ENCODE measurements at places on chromosomes 12 and 14.

DNA sequence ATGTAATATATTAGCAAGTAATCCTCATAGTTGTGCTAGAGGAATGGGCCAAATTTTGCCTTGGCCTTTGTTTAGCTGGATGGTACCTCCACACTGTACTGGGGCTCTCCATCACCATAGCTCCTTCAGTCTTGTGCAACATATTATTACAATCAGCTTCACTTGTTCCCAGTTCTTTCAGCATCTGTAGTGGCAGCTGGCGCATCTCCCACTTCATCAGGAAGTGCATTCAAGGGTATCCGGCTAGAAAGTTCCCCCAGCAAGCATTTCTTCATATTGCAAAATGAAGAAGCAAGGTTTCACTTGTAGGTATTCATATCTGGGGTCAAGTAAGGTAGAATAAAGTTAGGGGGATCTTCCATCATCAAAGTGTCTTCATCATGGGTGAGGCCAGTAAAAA is 123.7 kb downstream of the IGF1 start:
- no peak for DNase-seq

DNA sequence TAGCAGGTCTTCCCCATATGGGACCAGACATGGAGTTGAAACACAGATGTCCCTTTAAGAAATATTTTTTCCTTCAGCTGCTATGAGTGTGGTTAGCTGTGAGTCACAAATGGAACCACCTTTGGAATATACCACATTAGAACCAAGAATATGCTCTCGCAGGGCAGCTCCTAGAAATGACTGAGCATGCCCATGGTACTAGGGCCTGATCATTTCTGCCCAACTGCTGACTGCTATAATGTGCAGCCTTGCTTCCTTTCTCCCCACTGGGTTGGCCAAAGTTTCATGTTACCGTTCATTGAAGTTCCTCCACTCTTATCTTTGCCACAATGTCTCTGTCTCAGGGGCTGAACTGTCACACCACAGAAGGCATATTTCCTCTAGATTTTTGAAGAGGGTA is 1074.6 kb downstream of the FLRT2 start:
- no peak for DNase-seq

GRCh38 chr12:6613015-6613775 is 6.0 kb upstream of the CHD4 start:
- DNase-seq = no peak

DNA sequence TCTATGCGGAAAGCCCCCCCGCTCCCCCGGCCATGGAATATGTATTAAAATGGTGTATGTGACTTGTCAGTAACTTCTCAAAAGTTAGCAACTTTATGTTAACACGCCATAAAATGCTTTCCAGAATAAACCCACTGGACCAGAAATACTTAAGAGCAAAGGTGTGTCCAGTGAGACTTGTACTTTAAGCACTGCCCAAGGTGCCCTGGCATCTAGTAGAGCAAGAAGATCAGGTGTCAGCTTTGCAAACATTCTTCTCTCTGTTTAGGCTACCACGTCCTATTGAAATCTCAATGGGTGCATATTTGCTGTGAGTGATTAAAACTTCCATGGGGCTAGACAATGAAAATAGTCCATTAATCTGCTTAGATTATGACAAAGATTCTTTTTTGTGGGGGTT is 201.2 kb downstream of the ESR2 start:
- DNase-seq = no peak

GRCh38 chr14:35661875-35662274 is 127.9 kb downstream of the INSM2 start:
- no peak for DNase-seq

DNA sequence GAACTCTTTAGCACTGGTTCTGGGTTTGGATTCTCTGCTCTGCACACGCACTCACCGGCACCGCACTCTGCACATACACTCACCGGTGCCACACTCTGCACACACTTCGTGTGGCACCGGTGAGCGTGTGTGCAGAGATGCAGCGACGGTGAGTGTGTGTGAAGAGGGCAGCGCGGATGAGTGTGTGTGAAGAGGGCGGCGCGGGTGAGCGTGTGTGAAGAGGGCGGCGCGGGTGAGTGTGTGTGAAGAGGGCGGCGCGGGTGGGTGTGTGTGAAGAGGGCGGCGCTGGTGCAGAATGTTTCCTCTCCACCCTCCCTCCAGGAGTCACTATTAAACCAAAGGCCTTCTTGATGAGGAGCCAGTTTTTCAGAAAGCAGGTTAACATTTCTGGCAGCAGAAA is 49.2 kb upstream of the MMP17 start:
- no peak for DNase-seq

- no peak for DNase-seq
These were observed 434.7 kb downstream of the APAF1 start for GRCh38 chr12:99079811-99080210.

DNA sequence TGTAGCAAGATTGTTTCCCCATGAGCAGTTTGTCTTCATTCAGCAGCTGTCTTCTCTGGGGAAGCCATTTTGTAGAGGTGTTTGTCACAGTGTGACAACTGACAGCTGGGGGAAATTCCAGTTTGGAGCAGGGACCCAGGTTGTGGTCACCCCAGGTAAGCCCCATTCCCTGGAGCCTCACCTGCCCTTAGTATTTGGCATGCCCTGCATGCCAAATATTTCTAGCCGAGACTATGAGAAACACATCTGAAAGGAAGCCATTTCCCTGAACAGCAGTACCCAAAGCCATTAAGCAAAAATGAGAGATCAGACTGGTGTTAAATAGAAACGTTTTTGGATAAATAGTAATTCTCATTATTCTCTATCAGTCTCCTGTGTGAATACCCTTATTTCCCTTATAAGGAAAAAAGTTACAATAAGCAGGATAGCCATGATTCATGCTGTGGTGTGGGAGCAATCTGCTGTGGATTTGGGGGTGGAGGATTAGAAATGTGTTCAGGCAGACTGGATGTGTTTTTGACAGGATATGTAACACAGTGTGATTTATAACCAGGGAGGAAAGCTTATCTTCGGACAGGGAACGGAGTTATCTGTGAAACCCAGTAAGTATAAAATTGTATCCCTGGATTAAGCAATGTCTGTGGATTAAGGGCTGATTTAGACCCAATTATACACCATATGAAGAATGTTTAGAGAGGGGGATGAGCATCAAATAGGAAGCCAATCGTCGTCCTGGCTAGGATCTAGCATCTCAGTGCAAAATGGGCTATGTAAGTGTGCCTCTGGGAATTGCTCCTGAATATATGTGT is 68.9 kb downstream of the DAD1 start:
- DNase-seq = no peak

- no peak for DNase-seq
These were observed 54.6 kb upstream of the CLEC14A start for GRCh38 chr14:38310420-38310995.

GRCh38 chr14:78363008-78363407 is 192.8 kb downstream of the NRXN3 start:
- DNase-seq = no peak

- no peak for DNase-seq
These were observed 165.8 kb downstream of the CALM1 start for GRCh38 chr14:90562652-90563051.

DNA sequence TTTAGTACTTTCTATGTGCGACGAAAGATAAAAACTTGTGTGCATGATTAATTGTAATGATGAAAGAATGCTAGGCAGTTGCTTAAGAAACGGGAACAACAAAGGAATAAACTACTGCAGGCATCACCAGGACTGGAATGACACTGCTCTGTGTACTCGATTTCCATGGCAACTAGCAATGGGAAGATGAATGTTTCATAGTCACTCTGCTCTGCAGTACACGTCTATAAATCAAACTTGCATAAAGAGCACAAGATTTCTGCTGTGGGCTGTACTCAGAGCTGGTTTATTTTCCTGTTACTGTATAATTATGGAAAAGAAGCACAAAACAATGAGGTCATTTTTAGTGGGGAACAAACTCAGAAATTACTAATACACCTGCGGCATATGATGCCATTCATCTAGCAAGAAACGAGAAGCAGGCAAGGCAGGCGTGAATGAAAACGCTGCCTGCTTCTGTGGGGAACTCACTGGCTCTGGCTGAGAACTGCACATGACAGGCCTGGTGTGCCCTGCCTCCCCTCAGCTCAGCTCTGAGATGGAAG is 41.8 kb downstream of the EFCAB11 start:
- no peak for DNase-seq

- no peak for DNase-seq
These were observed 19.6 kb downstream of the CLMN start for GRCh38 chr14:95300002-95300696.

DNA sequence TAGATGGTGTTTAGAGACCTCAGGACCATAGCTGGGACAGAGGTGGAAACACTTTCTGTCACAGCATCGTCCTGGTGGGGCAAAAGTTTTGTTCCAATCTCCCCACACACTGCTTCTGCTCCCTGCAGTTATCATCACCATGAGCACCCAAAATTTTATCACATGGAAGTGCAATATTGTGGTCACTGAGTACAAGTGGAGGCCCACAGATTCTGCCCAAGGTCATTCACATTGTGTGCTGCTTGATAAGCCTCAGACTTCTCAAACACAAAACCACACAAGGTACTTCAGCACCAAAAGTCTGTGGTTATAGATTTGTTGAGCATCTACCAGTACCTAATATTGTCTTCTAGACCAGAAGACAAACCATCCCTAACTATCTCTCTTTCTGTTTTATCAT is 554 bp upstream of the KRT77 start:
- DNase-seq = no peak

GRCh38 chr12:10673659-10674384 is at the start of gene STYK1:
STYK1 (minus strand) TSS chr12:10674052; CDS start chr12:10634618, 39,434 bp downstream.
- DNase-seq = peak; percentile 63

GRCh38 chr14:96710060-96710666 is 87.0 kb upstream of the VRK1 start:
- DNase-seq = no peak

DNA sequence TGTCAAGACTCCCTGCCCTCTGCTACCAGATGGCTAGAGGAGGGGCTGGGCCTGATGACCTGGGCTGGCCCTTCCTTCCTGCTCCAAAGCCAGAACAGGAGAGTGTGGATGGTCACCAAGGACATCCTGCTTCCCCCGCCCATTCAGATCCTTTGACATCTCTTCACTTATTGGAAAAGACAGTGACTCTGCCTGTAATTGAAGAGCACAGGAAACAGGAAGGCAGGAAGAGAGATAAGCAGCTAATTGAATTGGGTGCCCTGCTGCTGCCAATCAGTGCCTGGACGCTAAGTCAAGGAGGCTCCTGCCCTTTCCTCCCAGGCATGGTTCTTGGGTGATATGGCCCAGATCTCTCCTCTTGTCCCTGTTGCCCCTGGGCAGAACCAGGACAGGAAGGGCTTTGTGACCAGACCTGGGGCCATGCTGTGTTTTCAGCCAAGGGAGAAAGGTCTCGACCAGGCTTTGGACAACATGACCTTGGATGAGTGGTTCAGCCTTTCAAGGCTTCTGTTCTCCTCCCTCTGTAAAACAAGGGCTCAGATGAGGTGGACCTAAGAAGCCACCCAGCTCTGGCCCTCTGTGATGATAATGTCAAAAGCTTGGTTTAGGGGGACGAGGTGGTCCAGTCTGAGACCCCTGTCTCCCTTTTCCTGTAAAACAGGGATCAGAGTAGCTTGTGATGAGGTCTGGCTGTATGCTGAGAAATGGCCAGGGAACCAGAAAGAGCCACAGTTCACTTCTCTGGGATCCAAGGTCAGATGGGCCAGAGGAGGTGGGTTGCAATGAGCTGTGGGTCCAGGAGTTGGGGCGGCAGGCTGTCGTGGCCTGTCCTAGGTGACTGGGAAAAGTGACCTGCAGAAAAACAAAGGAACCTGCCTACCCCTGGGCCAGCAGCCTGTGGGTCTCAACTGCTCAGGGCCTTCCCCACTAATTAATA is 38.8 kb downstream of the FAM222A start:
- no peak for DNase-seq

- no peak for DNase-seq
These were observed 73.6 kb downstream of the RFLNA start for GRCh38 chr12:124368421-124369032.

GRCh38 chr12:111029732-111030131 is 109.4 kb upstream of the MYL2 start:
- DNase-seq = no peak

DNA sequence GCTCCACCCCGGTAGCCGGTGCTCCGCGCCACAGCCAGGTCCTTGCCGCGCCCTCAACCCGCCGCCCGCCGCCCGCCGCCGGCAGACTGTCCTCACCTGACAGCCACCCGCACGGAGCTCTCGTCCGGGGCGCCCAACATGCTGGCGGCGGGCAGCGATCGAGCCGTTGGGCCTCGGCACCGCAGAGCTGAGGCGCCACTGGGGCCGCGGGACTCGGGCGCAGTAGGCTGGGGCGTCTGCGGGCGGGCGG is 164 bp downstream of the KIF21A start:
- no peak for DNase-seq

DNA sequence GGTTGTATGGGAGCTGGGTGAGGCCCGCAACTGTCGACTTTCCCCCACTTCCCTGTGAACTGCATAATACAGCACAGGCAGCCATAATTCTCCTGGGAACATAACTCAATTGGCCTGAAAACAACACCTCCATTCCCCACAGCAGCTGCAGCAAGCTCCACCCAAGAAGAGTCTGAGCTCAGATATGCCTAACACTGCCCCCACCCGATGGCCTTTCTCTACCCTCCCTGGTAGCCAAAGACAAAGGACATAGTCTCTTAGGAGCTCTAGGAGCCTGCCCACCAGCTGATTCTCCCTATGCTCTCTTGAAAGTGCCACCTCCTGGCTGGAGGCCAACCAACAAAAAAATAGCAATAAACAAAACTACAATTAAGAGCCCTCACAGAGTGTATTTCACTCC is 542.7 kb upstream of the LMO3 start:
- no peak for DNase-seq

GRCh38 chr12:48351022-48351708 is 446 bp upstream of the ZNF641 start:
- no peak for DNase-seq

DNA sequence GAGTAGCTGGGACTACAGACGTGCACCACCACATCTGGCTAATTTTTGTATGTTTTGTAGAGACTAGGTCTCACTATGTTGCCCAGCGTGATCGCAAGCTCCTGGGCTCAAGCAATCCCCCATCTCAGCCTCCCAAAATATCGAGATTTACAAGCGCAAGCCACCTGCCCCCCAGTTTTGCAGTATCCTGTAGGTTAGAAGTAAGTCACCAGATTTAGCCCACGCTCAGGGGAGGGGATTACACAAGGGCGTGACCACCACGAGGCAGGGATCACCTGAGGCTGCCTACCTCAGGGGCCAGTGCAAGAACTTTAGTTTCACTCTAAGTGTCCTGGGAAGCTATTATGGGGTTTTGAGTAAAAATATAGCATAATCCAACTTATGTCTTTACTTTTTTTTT is 39.2 kb upstream of the PLEKHG6 start:
- DNase-seq = no peak

DNA sequence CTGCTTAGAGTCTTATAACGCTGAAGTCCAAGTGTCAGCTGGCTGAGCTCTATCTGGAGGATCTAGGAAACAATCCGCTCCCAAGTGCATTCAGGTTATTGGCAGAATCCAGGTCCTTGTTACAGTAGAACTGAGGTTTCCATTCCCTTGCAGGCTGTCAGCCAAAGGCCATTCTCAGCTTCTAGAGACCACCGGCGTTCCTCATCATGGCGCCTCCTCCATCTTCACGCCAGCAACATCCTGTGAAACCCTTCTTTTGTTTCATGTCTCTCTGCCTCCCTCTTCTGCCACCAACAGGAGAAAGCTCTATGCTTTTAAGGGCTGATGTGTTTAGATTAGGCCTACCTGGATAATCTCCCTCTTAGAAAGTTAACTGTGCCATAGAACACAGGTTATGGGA is 133.0 kb upstream of the RASSF8 start:
- DNase-seq = no peak

- no peak for DNase-seq
These were observed 34.1 kb upstream of the ERGIC2 start for GRCh38 chr12:29415111-29415510.

- DNase-seq = no peak
These were observed 113.4 kb downstream of the CAPZA3 start for GRCh38 chr12:18851271-18851670.
